ENCODE measurements at places on chromosomes 16 and 17.

GRCh38 chr17:45640141-45640850 lies 143.8 kb upstream of the CRHR1 start:
- H3K36me3 ChIP-seq = peaks cover 21% of the 10 kb centered on the region
- DNase-seq = peak; percentile 74
- no peak overlapping the region for H3K4me3 ChIP-seq
- no peak overlapping the region for H3K27ac ChIP-seq
- H3K27me3 ChIP-seq = no peaks in the 10 kb centered on the region

DNA sequence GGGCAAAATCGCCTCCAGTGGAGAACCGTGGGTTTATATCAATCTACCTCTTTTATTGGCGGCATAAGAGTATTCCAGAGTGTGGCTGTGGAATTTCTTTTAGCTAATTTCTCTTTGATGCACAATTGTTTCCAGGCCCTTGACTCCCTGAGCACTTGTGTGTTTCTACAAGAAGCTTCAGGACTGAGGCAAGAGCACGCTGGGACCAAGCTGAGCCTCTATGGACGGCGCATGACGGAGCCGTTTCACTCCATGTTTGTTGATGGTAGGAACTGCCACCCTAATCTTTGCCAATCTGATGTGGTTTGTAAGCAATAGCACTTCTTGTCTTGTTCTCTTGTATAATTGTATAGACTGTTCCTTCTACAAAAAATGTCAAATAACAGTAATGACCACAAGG lies 11.2 kb upstream of the ANKRD40CL start:
- H3K4me3 ChIP-seq = no peak overlapping the region
- DNase-seq = no peak
- no peaks in the 10 kb centered on the region for H3K36me3 ChIP-seq

- no peaks in the 10 kb centered on the region for H3K27me3 ChIP-seq
- no peaks in the 10 kb centered on the region for H3K36me3 ChIP-seq
- no peak for DNase-seq
- no peaks in the 10 kb centered on the region for H3K4me1 ChIP-seq
- H3K27ac ChIP-seq = no peak overlapping the region
- no peak overlapping the region for H3K4me3 ChIP-seq
Observed at GRCh38 chr16:82358161-82358560, 188.1 kb upstream of the MPHOSPH6 start.

- no peak overlapping the region for H3K4me3 ChIP-seq
- DNase-seq = no peak
- no peaks in the 10 kb centered on the region for H3K27me3 ChIP-seq
Observed at GRCh38 chr17:58091024-58091567, 7.9 kb downstream of the DYNLL2 start.

DNA sequence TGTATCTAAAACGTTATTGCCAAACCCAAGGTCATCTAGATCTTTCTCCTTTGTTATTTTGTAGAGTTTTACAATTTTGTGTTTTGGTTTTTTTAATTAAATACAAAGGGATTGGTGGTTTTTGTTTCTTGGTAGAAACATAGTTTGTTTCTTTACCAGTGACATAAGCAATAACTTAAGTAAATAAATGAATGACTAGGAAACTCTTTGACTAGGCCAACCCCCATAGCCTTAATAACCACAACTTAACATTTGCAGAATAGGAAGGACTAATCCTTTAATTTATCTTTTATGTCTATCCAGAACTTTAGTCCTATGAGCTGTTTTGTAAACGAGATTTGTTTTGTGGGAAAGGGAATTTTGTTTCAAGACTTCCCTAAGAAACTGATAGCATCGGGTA lies 162.5 kb downstream of the PRKCA start:
- no peaks in the 10 kb centered on the region for H3K27me3 ChIP-seq
- no peak overlapping the region for H3K4me3 ChIP-seq
- peaks cover 26% of the 10 kb centered on the region for H3K4me1 ChIP-seq
- no peak for DNase-seq

- no peak for DNase-seq
- H3K4me1 ChIP-seq = peaks cover 8% of the 10 kb centered on the region
- no peak overlapping the region for H3K4me3 ChIP-seq
Observed at GRCh38 chr16:53534206-53534605, 31.2 kb upstream of the AKTIP start.

DNA sequence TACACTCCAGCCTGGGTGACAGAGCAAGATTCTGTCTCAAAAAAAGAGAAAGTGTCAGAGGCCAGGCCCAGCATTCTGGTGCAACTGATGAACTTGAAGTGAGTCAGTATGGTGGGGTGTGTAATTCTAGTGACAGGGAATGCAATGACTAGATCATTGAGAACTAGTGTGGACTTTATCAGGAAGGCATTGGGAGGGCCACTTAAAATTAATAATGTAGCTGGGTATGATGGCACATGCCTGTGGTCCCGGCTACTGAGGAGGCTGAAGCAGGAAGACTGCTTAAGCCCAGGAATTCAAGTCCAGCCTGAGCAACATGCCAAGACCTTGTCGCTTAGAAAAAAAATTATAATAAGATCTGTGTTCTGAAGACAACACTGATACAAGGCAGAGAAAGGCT lies 90.8 kb downstream of the STX8 start:
- no peaks in the 10 kb centered on the region for H3K4me1 ChIP-seq
- no peak overlapping the region for H3K27ac ChIP-seq
- no peak for DNase-seq
- H3K27me3 ChIP-seq = no peaks in the 10 kb centered on the region
- H3K4me3 ChIP-seq = no peak overlapping the region

- no peak overlapping the region for H3K27ac ChIP-seq
- peaks cover 19% of the 10 kb centered on the region for H3K4me1 ChIP-seq
- H3K4me3 ChIP-seq = no peak overlapping the region
- H3K27me3 ChIP-seq = peaks cover 99% of the 10 kb centered on the region
Observed at GRCh38 chr16:86046667-86047270, 147.8 kb downstream of the IRF8 start.

DNA sequence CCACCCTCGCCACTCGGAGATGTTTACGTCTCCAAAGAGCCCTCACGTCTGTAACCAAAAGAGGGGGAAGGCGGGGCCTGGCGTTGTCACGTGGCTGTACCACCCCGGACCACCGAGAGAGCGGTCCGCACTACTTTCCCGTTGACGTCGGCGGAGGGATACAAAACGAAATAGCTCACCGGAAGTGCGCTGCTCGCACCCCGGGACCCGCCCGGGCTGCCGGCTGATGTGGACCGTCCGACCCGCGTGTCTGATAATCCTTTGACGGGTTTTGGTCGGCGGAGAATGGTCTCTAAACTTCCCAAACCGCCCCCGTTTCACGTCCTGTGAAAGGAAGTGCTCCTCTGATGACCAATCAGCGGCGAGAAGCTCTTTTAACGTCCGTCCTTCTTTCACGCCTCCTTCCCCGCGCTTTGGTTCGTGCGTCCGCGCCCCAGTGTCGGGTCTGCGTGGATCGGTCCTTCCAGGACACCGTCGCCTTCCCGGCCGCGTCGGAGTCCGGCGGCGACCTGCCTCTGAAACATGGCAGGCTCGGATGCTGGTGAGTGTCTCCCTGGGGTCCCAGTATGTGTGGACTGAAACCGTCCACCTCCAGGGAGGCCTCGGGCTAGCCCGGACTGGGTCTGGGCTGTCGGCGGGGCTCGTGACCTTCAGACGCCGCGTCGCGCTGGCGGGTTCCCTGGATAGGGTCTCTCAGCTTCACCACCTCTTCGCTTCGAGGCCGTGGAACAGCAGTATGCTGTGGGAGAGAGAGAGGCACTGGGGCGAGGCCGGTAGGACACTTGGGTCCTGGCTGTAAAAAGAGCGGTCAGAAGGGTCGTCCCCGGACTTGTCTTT lies at the start of gene CEP95:
CEP95 (plus strand) TSS at position 402 of the 837 bp plus-strand sequence; CDS start at position 523, 121 bp downstream.
- H3K36me3 ChIP-seq = peaks cover 45% of the 10 kb centered on the region
- DNase-seq = peak; percentile 99
- peak within 1 kb of the TSS; percentile 100 for H3K4me3 ChIP-seq
- peaks cover 3% of the 10 kb centered on the region for H3K27me3 ChIP-seq
- H3K4me1 ChIP-seq = peaks cover 18% of the 10 kb centered on the region
- peak within 1 kb of the TSS; percentile 100 for H3K27ac ChIP-seq

- H3K27me3 ChIP-seq = no peaks in the 10 kb centered on the region
- H3K4me1 ChIP-seq = no peaks in the 10 kb centered on the region
- no peak for DNase-seq
- no peak overlapping the region for H3K4me3 ChIP-seq
- H3K27ac ChIP-seq = no peak overlapping the region
- H3K36me3 ChIP-seq = peaks cover 66% of the 10 kb centered on the region
Observed at GRCh38 chr17:77193653-77194052, 52.9 kb downstream of the SEC14L1 start.

GRCh38 chr17:69331756-69332155 lies 4.8 kb upstream of the ABCA5 start:
- H3K27ac ChIP-seq = no peak overlapping the region
- no peaks in the 10 kb centered on the region for H3K27me3 ChIP-seq
- no peaks in the 10 kb centered on the region for H3K36me3 ChIP-seq
- no peak overlapping the region for H3K4me3 ChIP-seq
- DNase-seq = no peak

- no peak overlapping the region for H3K4me3 ChIP-seq
- peak overlapping the region; percentile 20 for H3K27ac ChIP-seq
- peaks cover 41% of the 10 kb centered on the region for H3K4me1 ChIP-seq
- no peaks in the 10 kb centered on the region for H3K27me3 ChIP-seq
- DNase-seq = peak; percentile 81
Observed at GRCh38 chr16:10984509-10984908, 40.1 kb downstream of the CLEC16A start.

- no peak overlapping the region for H3K4me3 ChIP-seq
- H3K27me3 ChIP-seq = no peaks in the 10 kb centered on the region
- DNase-seq = peak; percentile 56
- peaks cover 7% of the 10 kb centered on the region for H3K4me1 ChIP-seq
- H3K36me3 ChIP-seq = no peaks in the 10 kb centered on the region
Observed at GRCh38 chr16:65185241-65185778, 63.4 kb upstream of the CDH11 start.

DNA sequence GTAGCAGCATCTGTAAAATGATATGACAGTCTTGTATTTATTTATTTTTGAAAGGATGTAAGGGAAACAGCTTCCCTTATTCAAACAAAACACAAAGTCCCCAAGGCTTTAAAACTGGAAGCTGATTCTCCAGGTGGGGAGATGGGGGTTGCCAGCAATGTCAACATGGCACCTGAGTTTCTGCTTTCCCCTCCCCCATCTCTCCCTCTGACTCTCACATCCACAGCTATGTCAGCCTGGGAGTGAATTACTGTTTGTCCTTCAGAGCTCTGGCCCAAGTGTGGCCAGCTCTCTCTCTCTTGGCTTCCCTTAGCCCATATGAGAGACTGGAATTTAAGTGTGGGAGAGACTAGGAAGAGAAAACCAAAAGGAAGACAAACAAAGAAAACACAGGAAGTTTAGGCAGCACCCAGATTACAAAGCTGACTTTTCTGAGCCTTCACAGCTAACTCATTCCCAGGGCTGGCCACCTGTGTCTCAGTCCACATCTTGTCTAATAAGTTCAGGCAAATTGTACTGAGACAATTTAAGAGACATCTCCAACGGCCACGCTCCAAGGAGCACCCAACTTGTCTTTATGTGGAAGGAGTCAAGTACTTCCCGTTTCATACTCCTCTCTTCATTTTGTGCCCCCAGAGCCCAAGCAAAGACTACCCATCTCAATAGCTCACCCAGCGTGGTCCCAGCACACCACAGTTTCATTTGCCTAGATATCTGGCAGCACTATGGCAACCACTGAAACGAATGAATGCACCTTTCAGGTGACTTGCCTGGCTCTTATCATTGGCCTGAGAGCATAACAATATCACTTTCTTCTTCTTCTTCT lies 69.2 kb downstream of the SOX9 start:
- H3K27ac ChIP-seq = no peak overlapping the region
- H3K4me3 ChIP-seq = no peak overlapping the region
- no peaks in the 10 kb centered on the region for H3K36me3 ChIP-seq
- peak; percentile 28 for DNase-seq
- H3K4me1 ChIP-seq = peaks cover 30% of the 10 kb centered on the region

GRCh38 chr16:78770353-78771091 lies 671.1 kb downstream of the WWOX start:
- H3K4me3 ChIP-seq = no peak overlapping the region
- DNase-seq = peak; percentile 27
- peaks cover 17% of the 10 kb centered on the region for H3K4me1 ChIP-seq
- no peaks in the 10 kb centered on the region for H3K27me3 ChIP-seq

GRCh38 chr17:68459037-68459639 lies 1.8 kb upstream of the WIPI1 start:
- no peaks in the 10 kb centered on the region for H3K27me3 ChIP-seq
- no peak overlapping the region for H3K4me3 ChIP-seq
- H3K36me3 ChIP-seq = peaks cover 3% of the 10 kb centered on the region
- no peak overlapping the region for H3K27ac ChIP-seq
- peaks cover 21% of the 10 kb centered on the region for H3K4me1 ChIP-seq

DNA sequence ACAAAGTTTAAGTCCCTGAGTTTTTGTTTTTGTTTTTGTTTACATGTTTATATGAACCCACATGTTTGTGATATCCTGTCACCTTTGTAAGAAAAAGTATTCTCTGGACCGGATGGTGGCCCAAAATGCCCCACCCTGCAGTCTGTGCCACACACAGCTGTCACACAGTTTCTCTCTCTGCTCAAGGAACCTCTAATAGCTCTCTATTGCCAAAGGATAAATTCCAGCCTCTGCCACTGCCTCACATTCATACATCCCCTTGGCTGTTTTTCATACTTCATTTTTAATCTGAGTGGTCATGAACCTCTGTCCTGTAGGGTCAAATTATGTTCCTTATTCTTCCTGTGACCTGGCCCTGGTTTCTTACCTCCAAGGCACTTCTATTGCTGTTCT lies 520.3 kb upstream of the CDH5 start:
- no peak overlapping the region for H3K27ac ChIP-seq
- H3K36me3 ChIP-seq = no peaks in the 10 kb centered on the region
- no peak overlapping the region for H3K4me3 ChIP-seq
- no peaks in the 10 kb centered on the region for H3K27me3 ChIP-seq
- DNase-seq = no peak

DNA sequence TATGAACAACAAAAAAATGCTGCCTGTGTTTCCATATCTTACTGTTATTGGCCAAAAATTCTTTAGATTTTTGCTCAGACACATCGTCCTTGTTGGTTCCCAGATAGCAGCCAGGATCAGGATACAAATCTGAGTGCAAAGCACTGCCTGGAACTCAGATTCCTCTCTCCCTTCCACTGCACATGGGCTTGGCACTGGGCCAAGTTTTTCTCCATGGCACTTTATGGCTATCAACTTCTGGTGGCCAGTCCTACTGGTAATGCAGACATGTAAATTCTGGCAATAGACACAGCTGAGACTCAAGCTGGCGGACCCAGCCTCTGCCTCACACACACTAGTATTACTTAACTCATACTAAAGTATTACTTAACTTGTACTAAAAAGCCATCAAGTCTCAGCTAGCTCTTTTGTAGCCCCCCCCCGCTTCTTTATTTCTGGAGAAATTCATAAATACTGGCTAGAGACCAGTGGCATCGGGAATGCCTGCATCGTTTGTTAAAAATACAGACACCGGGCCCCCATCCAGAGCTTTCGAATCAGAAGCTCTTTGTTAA lies 181.2 kb upstream of the COX10 start:
- H3K27me3 ChIP-seq = no peaks in the 10 kb centered on the region
- no peaks in the 10 kb centered on the region for H3K4me1 ChIP-seq
- no peaks in the 10 kb centered on the region for H3K36me3 ChIP-seq
- DNase-seq = peak; percentile 62
- H3K4me3 ChIP-seq = no peak overlapping the region
- no peak overlapping the region for H3K27ac ChIP-seq
